AG04449 (cell line): ENCODE measurements at places on chromosomes 12 and 14.

- DNase-seq: no peak
Measured at GRCh38 chr14:48430805-48431204, 755.4 kb upstream of the MDGA2 start.

DNA sequence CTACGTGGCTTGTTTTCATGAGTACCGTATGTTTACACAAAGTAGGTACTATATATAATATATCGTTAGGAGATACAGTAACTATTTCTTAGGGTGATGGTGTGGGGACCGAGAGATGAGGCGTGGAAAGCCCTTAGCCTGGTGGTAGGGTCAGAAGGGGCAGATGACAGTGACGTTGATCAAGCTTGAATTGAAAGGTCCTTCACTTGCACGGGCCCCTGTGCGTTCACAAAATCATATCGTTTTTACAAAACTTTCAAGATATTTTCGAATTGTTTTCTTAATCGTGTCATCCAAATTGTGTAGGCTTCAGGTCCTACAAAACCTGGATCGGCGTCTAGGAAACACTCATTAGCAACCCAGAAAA, 881 bp upstream of the SOS2 start:
- no peak for DNase-seq

- DNase-seq: no peak
Measured at GRCh38 chr14:49972131-49972671, 79.3 kb downstream of the ARF6 start.

GRCh38 chr12:2796187-2796666, 1.5 kb downstream of the FKBP4 start:
- no peak for DNase-seq

- DNase-seq: no peak
Measured at GRCh38 chr14:39406560-39406959, 25.7 kb downstream of the FBXO33 start.

- DNase-seq: no peak
Measured at GRCh38 chr14:79375356-79375755, 835.9 kb downstream of the DIO2 start.

GRCh38 chr12:106332536-106332935, 25.0 kb upstream of the POLR3B start:
- DNase-seq: no peak

DNA sequence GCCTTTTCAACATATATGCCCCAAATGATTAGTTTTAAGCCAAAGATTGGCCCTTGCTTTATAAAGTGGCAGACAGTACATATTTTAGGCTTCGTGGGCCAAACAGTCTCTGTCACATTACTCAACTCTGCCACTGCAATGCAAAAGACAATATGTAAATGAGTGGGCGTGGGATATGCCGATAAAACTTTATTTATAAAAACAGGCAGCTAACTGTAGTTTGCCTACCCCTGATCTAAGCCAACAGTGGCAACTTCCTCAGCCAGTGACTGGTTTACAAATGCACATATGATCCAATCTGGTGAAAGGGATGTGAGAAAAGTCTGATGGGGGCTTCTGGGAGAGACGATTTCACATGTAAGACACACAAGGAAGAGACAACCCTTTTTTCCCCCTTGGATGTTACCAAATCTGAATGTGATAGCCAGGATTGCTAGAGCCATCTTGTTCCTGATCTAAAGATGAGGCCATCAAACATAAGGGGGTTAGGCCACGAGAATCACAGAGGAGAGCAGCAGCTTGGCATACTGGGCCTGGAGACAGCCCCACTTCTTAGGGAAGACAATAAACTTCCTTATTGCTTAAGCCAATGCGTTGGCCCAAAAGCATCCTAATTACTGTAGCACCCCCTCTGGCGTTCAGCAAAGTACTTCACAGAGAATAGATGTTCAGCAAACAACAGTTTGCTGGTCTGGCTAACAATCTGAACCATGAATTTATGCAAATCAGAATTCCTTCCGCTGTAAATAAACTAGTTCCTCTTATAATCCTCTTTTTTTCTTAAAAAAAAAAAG, 75.2 kb upstream of the TMCC3 start:
- no peak for DNase-seq

- no peak for DNase-seq
Measured at GRCh38 chr12:220491-220890, 6.5 kb upstream of the SLC6A12 start.

DNA sequence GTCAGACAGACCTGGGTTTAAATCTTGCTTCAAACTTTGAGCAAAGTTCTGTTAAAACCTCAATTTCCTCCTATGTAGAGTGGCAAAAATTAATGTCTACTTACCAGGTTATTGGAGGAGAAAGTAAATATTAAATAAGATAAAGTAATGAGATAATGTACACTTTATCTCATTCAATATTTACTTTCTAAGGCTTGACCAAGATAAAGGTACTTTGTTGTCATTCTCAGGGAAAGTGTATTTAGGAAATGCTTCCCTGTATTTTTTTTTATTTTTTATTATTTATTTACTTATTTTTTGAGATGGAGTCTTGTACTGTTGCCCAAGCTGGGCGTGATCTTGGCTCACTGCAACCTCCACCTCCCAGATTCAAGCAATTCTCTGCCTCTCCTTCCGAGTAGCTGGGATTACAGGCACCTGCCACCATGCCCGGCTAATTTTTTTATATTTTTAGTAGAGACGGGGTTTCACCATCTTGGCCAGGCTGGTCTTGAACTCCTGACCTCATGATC, 4.7 kb downstream of the FAM161B start:
- DNase-seq: no peak

DNA sequence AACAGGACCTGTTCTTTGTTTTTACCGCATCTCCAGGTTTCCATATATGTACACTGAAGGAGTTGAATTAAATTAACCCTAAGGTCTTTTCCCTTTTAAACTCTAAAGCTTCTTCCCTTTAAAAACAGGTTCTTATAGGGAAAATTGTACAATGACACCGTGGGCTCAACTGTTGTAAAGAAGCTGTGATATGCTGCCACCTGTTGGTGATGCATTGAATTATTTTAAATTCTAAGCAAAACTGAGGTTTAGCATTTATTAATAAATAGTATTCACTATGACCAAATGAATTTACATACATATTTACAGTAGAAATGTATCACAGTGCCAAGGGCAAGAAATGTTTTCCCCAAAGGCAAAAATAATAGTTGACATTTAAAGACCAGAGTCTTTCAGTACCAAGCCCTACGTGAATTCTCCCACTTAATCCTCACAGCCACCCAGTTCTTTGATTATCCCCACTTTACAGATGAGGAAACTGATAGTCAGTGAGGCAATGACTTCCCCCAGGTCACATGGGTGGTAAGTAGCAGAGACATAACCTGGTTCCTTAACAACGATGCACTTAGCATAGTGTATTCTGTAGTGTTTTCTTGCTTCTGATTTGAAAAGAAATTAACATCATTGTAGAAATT, 35.7 kb upstream of the TMEM263 start:
- peak; percentile 14 for DNase-seq

DNA sequence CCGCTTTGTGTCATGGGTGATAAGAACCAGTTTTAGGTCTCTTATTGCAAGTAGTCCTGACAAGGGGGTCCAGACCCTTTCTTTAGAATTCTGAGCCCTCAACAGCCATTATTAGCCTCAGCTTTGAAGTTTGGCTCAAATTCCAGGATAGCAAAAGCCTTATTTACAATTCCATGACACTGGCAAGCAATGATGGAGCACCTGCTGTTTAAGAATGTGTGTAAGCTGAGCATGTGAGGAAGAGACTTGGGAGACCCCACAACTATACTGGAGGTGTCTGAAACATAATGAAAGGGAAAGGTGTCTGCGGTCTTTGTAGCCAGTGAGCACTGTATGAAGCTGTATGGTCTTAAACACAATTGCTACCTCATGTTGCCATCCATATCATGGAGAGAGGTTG, 119.8 kb downstream of the TBX5 start:
- DNase-seq: no peak

- no peak for DNase-seq
Measured at GRCh38 chr14:38410442-38410841, 154.5 kb upstream of the CLEC14A start.

GRCh38 chr12:89523843-89524540, 604 bp downstream of the GALNT4 start:
- DNase-seq: no peak

DNA sequence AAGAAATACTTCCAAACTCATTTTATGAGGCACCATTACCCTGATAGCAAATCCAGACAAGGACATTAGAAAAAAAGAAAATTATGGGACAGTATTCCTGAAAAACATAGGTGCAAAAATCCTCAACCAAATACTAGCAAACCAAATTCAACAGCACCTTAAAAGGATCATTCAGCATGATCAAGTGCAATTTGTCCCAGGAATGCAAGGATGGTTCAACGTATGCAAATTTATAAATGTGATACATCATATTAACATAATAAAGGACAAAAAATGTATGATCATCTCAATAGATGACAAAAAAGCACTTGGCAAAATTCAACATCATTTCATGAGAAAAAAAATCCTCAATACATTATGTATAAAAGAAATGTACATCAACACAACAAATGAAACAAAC, 162.9 kb downstream of the DUSP6 start:
- DNase-seq: no peak

DNA sequence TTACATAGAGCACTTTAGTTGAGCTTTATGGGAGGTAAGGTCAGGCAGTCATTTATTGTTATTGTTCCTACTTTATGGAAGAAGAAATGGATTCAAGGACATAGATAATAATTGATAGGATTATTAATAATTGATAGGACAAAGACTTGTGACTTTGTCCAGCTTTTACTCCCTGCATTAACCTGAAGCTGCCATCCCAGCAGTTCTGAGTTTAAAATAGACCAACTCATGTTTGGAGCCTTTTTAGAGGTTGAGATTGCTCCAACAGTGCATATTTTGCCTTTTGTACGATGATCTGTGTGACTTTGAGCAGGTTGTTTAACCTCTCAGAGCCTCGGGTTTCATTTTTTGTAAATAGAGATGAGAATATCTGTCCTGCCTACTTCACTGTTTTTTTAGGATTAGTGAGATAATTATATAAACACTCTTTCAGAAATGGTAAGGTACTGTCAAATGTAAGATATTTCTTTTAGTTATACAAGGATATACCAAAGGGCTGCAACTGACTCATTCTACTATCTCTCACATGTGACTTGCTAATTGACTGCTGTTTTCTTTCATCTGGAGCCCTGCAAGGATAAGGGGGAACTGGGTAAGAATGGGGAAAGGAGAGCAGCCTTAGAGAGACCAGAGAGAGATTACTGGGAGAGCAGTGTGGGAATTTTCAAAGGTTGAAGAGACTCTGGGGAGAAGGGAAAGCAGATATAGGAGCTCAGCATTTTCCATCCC, 15.3 kb downstream of the WDR20 start:
- DNase-seq: no peak

DNA sequence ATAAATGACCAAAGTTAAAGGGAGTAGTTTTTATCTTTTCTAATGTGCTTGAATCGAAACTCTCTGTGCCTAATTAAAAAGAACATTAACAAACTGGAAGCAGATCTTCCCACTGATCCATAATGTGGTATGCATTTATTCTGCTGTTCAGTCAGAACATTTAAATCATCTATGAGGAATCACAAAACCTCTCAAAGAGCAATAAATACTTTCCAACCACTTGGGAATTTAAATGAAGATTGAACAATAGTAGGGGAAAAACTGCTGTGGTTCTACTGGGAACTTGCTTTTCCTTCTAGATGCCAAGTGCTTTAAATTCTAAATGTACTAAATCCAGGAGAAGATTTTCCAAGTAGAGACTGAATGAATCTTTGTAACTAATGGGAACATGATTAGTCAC, 12.3 kb upstream of the CHPT1 start:
- no peak for DNase-seq
